ENCODE measurements at places on chromosomes 16 and 17.
A peak's percentile ranks its signal among the peaks of the same experiment; 100 is the strongest.

- no peak for DNase-seq
Measured at GRCh38 chr16:84367297-84367680, 1.0 kb upstream of the ATP2C2 start.

- no peak for DNase-seq
Measured at GRCh38 chr17:77107506-77108433, 33.0 kb upstream of the SEC14L1 start.

DNA sequence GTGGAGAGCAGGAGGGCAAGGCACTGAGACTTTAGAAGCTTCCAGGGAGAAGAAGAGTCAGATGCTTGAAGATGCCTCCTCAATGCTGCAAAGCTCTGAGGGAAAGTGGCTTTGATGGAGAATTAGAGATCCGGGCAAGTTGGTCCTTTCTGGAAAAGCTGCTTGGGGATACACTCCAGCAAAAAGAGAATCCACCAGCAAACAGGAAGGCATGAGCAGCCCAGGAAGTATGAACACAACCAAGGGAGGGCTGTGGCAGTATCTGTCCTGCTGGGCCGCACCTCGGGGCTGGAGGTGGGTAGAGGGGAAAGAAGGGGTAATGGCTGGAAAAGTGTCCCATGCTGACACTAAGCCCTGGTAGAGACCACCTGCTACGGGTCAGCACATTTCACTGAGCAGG lies 5.3 kb downstream of the LMF1 start:
- DNase-seq, result no peak

- no peak for DNase-seq
Measured at GRCh38 chr16:8673611-8674412, 605 bp upstream of the ABAT start.

- no peak for DNase-seq
Measured at GRCh38 chr17:81470944-81471817, 41.4 kb downstream of the ACTG1 start.

DNA sequence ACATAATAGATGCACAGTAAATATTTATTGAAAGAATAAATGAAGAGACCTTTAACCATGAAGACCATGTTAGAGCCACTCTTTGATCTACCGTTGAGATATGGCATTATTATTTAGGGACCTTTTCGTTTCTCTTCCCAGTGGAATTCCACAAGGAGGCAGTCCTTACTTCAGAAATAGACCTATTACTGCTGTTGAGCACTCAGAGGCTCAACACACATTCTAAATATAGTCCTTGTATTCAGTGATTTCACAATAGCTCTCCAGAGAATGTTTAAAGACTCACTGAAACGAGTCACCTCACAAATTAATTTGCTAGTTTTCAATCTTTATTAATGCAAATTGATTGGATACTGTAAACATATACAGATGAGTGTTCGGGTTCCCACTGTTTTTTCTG lies 603.8 kb downstream of the CDH8 start:
- no peak for DNase-seq

DNA sequence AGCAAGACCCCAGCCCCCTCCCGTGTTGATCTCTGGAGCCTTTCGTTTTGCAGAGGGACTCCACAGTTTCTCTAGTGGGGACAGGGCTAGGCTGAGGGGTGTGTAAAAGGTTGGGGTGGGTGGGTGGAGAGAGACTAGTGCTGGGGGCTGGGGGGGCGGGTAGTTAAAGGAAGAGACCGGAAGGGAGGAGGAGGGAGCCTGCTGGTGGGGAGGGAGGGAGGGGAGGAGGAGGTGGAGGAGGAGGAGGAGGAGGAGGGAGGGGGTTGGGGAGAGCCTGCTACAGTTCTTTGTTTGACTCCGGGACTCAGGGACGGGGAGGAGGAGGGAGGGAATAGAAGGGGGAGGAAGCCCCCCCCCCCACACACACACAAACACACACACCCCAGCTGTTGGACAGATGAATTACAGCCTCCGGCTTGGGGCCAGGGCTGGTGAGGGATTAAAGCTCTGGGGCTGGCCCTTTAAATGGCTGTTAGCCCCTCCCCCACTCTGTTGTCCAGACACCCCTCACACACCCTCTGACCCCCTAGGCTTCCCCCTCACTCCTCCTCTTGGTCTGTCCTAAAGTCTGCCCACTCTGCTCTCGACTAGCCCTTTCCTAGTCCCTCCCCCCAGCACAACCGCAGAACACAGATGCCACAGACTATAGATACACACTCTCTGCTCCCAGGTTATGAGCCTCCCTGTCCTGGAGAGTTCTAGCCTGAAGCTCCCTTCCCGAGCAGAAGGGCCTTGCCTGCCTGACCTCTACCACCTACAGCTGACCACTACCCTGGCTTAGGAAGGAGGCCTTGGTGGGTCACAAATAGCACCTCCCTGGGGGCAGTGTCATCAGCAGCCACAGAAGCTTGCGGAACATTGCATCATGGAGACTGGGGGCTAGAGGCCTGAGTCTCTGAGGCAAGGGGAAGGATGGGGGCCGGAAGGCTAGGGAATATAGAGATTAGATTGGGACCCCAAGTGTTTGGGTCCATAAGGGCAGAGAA lies 4.4 kb downstream of the KDM6B start:
- peak; percentile 57 for DNase-seq

DNA sequence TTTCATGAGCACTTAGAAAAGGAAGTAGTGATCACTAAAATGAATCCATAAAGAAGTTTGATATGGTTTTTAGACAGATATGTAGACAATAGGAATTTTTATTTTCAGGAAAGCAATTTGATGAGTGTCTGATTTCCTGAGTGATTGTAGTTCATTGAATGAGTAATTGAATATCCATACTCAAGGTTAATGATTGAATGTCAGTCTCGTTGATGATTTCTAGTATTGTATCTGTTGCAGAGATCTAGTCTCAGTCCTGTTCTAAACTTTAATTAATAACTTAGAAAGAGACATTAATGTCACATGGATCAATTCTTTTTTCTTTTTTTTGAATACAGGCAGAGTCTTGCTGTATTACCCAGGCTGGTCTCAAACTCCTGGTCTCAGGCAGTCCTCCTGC lies 78.3 kb downstream of the NLK start:
- DNase-seq, result no peak

- no peak for DNase-seq
Measured at GRCh38 chr17:57319806-57320205, 63.5 kb downstream of the MSI2 start.

- no peak for DNase-seq
Measured at GRCh38 chr16:57058291-57058861, 34.0 kb upstream of the CPNE2 start.

DNA sequence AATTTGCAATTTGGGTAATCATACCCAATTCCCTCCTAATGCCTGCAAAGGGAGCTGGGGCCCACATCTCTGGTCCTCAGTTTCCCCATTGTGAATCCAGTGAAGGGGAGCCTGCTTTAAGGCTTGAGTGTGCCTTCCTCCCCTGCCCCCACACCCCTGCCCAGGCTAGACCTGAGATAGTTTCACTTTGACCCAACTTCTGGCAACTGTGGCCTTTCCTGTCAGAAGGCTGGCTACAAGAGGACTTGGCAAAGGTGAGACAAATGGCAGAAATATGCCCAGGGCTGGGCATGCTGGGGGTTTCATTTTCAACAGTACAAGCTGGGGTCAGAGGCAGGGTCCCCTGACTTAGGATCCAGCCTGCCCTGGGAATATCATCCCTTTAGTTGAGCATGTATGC lies 10.0 kb downstream of the SOCS1 start:
- no peak for DNase-seq

DNA sequence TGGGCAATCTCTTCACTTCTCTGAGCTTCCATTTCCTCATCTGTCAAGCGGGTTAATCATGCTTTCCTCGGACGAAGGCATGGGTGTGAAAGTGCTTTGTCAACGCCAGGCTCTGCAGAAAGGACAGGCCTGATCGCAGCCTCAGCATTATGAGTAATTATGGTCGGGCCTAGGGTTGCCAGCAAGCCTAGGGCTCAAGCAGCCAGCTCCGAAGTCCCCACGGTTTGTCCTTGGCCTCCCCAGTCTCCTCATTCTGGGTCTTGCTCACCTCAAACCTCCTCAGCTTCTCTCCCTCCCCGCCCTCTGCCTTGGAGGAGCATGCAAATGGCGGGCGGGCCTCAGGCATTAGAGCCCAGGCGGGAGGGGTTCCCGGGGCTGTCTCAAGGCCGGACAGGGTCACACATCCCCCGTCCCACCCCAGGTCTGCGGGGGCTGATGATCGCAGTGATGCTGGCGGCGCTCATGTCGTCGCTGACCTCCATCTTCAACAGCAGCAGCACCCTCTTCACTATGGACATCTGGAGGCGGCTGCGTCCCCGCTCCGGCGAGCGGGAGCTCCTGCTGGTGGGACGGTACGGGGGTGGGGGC lies 10.2 kb upstream of the FAM83G start:
- DNase-seq, result no peak

- no peak for DNase-seq
Measured at GRCh38 chr17:7711051-7711755, 6.2 kb downstream of the EFNB3 start.

DNA sequence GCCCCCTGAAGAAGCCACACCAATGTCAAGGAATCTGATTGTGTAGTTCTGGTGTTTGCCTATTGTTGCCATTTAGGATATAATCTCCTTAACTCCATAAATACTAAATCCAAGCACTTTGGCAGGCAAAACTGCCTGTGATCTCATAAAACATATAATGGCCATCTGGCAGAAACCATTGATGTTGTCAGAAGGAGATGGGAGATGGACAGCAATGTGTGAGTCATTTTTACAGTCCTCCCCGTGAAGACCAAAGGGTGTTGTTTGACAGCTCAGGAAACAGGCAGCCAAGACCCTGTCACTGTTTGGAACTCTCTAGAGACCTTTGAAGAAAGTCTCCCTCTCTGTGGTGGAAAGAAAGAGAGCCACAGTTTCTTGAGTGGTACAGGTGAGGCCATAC lies 454.1 kb downstream of the HS3ST3B1 start:
- DNase-seq, result no peak

DNA sequence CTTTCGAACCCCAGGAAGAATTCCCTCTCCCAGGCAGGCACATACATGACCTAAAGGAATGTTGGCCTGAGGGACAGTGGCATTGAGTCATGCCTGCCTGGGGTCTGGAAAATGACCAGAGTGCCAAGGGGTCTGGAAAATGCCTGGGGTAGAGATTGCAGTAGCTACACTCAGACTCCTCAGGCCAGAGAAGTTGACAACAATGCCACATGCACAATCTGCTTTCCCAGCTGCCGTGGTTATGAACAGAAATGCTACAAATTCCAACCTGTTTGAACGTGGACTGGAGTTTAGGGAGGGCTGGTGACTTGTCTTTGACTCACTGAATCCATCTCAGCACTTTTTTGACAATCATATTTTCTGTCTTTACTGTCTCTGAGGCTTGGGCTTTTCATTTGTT lies 250.0 kb downstream of the ABCC12 start:
- DNase-seq, result no peak

GRCh38 chr16:2150418-2151187 lies 2.2 kb downstream of the RAB26 start:
- DNase-seq, result no peak

DNA sequence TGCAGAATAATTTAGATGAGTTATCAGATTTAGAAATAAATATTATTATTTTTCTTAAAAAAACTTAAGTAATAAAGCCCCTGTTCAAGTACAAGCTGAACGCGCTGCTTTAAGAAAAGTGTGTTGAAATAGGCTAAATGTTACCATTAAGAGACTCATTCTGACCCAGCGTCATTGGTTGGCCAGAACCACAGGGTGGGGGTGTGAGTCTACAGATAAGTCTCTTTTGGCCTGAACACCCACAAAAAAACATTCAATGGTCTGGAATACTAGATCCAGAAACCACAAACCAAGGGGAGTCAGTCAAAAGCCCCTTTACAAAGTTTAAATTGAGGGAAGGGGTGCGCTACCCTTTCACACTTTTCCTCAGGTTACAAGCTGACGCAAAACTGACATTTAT lies 776.1 kb downstream of the KCNJ2 start:
- no peak for DNase-seq

- no peak for DNase-seq
Measured at GRCh38 chr16:88407807-88408206, 25.0 kb downstream of the ZNF469 start.

DNA sequence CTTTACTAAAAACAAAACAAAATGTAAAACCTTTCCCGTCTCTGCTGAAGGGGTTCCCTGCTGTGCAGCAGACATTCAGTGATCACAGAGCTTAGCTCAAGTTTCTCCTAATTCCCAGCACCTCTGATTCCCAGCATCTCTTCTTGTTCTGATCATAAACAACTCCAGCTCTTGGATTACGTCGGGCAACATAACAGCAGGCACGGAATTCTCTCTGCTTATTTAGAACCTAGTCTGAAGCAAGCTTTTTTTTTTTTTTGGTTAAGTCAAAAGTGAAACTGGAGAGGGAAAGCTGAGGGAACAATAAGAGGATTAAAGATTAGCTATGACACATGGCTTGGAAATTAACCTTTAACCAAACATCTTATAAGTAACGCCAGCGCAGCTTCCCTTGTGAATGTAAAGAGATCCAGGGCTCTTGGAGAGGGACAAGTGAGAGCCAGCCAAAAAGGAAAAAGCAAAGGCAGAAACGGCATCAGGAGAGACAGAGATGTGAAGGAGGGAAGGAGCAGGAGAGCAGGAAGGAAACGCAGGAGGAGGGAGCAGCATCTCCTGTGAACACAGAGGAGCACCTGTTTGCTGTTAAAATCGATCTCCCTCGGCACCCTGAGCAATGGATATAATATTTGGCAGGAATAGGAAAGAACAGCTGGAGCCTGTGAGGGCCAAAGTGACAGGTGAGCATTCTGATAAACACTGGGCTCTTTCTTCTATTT lies at the start of gene BCO1:
Gene BCO1 (plus strand): TSS at position 394 of the 716 bp plus-strand sequence. CDS start 220 bp downstream, at position 614.
- no peak for DNase-seq

DNA sequence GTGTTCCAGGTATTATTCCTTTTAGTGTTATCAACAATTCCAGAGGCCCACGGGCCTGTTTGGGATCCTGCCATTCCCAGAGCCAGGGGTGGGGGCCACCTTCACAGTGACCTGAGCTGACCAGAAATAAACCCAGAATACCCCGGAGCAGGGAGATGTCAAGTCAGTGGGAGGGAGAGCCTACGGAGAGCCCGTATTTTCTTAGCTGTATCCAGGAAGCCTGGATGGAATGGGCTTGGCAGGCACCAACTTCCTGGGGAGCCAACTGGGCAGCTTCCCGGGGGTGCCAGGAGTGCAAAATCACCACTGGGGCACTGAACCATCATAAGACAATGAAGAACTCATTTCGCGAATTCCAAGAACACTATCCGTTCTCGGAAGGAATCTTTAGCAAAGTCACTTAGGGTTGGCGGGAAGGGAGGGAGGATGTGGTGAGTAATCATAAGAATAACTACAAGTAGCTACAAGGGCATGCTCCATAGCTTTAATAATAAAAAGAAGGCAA lies 13.2 kb upstream of the MRTFB start:
- no peak for DNase-seq

DNA sequence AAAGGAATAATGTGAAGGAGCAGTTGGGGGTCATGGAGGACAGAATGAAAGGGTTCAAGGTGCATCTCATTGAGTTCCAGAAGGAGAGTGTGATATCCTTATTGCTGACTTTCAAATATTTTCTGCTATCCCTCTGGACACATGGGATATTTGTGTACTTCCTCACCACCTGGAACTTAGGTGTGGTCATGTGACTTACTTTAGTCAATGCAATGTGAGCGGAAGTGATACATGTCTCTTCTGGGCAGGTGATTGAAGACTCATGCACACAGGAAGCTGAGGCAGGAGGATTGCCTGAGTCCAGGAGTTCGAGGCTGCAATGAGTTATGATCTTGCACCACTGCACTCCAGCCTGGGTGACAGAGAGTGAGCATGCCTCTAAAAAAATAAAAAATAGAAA lies 36.7 kb upstream of the TANC2 start:
- DNase-seq, result no peak

- no peak for DNase-seq
Measured at GRCh38 chr17:40828454-40829044, 6.1 kb upstream of the KRT10 start.
